ENCODE measurements at places on chromosomes 13 and 19.
A peak's percentile ranks its signal among the peaks of the same experiment; 100 is the strongest.

DNA sequence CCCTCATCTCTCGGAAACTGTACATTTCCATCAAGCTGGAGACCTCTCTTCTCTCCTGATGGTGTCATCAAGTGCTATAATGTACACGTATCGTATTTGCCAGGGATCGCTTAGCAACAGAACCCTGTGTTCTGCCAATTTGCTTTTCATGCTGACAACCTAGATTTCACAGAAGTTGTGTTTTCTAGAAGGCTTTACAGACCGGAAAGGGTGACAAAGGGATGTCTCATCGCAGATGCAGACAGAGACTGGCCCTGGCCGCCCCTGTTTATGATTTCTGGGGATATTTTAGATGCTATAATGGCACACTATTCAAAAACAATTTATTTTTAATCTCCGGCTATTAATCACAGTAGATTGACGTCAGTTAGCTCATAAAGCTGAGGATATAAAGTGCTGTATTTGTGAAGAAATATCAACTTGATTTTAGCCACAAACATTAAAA lies 291.4 kb downstream of the IRS2 start:
- no peak for DNase-seq

DNA sequence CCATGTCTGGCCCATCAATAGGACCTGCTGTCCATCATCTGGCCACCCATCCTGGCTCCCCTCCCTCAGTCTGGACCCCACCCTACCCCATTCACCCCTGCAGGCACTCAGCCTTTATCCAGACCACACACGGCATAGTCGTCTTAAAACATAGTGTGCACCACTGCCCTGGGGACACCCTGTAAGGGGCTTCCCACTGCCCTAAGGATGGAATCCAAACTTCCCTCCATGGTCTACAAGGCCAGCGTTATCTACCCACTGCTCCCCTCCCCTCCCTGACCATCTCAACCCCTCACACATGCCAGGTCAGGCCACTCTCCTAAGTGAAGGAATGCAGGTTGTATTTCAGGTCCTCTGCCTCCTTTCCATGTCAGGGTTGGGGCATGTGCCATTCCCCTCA lies 352.7 kb upstream of the ZNF507 start:
- DNase-seq = no peak

GRCh38 chr19:2819540-2820111 lies at the start of gene ZNF554:
Gene ZNF554 (plus strand): TSS chr19:2819868. CDS start chr19:2820072, 204 bp downstream.
- DNase-seq = peak; percentile 97

GRCh38 chr19:2503521-2504109 lies 27.7 kb downstream of the GADD45B start:
- DNase-seq = peak; percentile 33

DNA sequence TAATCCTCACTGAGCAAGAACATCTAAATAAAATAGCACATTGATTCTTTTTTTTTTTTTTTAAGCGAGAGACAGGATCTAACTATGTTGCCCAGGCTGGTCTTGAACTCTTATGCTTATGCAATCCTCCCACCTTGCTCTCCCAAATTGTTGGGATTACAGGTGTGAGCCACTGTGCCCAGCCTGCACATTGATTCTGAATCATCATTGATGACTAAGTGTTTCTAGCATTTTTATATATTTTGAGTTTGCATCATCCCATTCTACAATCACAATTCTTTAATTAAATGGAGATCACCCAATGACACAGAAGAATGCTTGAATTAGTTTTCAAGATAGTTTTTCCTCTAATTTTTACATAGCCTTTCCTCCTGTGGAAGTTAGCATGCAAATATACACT lies 354.1 kb downstream of the KLF5 start:
- DNase-seq = no peak

DNA sequence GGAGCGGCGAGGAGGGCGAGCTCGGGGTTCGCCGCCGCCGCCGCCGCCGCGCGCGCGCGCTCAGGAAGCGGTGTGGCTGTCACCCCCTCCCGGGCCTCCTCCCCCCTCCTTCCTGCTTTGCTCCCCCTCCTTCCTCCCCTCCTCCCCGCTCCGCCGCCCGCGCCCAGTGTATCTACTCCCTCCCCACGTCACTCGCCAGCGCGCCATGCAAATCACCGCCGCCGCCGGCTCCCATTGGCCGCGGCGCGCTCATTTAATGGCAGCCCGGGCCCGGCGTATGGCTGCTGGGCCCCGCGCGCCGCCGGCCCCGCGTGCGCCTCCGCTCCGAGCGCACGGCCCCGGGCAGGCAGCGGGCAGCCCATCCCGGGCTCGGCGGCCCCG lies 335 bp upstream of the SOX1 start:
- DNase-seq = no peak

DNA sequence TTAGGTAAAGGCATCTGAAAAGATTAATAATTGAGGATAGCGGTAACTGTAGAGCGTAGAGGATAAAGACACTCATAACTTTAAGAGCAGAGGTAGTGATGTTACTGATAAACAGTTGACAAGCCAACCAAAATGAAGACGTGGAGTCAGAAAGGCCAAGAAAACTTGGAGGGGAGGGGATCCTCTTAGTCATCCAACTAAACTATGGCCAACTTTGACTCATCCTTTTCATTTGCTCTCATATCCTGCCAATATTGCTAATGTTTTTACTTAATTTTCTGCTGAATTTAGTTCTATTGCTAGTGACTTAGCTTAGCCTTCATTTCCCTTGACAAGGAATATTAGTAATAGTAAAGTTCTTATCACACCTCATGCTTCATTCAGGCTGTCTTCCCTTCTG lies 13.4 kb downstream of the ITGBL1 start:
- DNase-seq = no peak

- DNase-seq = no peak
These were observed 17.7 kb upstream of the CSNK1G2 start for GRCh38 chr19:1923319-1923718.

- no peak for DNase-seq
These were observed 96.6 kb upstream of the POSTN start for GRCh38 chr13:37695200-37695599.

DNA sequence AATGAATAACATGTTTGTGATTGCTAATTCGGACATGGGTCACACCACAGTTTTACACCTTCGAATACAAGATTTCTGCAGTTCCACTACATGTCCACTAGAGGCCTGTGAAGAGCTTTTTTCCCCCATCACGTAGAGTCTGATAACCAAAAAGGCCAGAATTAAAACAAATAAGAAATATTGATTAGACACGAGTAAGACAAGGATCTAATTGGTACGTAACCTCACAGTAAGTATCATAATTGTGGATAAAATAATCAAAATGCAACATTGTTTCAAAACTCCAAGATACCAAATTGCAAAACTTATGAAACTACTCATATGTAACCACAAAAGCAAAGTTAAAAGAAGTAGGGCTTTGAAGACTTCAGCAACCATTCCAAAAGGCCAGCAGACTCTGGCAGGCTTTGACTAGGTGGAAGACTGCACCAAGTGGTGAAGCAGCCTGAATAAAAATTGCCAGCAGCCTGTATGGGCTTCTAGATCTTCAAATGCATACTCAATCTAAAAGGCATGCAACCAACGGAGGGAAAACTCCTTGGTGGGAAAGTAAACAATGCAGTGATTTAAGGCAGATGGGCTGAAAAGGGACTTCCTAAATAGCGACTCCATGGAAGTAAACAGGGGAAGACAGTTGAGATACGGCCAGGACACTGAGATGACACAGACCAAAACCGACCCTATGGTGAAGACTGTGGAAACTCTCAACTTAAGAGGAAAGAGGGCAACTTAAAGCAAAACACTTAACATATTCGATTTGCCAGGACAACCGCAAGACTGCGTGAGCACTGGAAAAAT lies 56.7 kb downstream of the STARD13 start:
- DNase-seq = no peak

GRCh38 chr19:38149661-38150061 lies 74.4 kb downstream of the DPF1 start:
- no peak for DNase-seq

GRCh38 chr19:48654299-48655059 lies 8.5 kb upstream of the CA11 start:
- DNase-seq = no peak

GRCh38 chr13:59343993-59344822 lies 819.5 kb downstream of the DIAPH3 start:
- DNase-seq = no peak

DNA sequence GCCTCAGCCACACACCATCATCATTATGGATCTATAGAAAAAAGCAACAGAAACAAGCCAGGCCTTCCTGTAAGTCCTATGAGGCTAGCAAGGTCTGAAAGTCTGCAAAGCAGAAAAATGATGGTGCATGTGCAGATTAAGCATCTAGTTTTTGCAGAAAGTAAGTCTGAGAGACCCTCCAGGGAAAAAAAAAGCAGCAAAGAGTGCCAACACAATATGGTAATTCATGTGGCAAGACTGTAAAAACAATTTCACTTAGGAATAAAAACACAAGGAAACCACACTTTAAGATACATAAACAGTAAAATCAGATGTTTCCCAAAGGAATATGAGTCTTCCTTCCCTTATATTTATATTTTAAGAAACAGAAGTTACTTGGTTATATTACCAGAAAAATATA lies 112.3 kb upstream of the FBXL3 start:
- no peak for DNase-seq

- DNase-seq = no peak
These were observed 2.0 kb downstream of the PLAUR start for GRCh38 chr19:43667876-43668405.

DNA sequence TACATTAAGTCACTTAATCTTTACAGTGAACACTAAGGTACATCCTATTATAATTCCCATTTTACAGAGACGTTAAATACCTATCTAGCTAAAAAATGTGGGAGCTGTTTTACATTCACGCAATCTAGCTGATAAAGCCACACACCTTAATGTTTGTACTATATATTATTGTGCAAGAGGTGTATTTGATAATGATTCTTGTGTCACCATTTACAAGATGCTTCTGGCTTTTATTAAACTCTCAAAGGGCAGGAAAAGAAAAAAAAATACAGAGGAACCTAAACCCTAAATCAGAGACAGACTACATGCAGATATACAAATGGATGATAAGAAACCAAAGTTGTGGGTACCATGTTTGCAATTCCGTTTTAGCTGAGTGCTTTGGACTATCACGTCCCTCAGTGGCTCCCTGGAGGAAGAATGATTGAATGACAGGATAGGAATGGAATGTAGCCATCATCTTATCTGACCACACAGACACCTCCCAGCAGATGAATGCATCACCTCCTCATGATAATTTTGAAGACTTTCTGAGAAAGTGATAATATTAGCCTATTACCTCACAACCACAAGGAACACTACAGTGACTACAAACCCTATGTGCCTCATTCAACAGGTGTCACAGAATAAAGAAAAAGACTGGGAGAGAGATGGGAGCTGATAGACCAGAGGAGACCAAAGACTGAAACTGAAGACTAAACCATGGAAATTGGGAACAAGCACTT lies 230.5 kb upstream of the SERP2 start:
- no peak for DNase-seq

GRCh38 chr13:71477735-71478134 lies 389.3 kb downstream of the DACH1 start:
- DNase-seq = no peak

GRCh38 chr13:89393758-89394304 lies 1722.7 kb downstream of the SLITRK5 start:
- DNase-seq = no peak

DNA sequence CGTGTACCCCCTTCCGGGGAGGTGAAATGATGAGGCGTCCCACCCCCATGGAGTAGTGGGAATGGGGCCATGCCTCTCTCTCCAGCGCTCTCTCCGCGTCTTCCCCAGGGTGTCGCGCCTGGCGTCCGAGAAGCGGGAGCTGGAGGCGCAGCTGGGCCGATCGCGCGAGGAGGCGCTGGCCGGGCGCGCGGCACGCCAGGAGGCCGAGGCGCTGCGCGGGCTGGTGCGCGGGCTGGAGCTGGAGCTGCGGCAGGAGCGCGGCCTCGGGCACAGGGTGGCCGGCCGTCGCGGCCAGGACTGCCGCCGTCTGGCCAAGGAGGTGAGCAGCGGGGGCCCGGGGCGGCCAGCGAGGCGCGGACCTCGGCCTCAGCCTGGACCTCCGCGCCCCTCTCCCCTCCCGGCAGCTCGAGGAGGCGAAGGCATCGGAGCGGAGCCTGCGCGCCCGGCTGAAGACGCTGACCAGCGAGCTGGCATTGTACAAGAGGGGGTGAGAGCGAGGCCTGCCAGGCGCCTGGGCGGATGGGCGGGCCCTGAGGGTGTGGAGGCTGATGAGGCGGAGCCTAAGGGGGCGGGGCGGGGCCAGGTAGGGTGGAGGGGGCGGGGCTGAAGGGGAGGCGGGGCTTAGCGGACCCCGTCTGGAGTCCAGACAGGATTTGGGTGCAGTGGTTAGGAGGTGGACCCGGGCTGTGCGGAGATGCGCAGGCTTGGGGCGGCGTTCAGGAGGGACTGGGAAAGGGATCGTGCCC lies 7.7 kb downstream of the PGLYRP1 start:
- no peak for DNase-seq

DNA sequence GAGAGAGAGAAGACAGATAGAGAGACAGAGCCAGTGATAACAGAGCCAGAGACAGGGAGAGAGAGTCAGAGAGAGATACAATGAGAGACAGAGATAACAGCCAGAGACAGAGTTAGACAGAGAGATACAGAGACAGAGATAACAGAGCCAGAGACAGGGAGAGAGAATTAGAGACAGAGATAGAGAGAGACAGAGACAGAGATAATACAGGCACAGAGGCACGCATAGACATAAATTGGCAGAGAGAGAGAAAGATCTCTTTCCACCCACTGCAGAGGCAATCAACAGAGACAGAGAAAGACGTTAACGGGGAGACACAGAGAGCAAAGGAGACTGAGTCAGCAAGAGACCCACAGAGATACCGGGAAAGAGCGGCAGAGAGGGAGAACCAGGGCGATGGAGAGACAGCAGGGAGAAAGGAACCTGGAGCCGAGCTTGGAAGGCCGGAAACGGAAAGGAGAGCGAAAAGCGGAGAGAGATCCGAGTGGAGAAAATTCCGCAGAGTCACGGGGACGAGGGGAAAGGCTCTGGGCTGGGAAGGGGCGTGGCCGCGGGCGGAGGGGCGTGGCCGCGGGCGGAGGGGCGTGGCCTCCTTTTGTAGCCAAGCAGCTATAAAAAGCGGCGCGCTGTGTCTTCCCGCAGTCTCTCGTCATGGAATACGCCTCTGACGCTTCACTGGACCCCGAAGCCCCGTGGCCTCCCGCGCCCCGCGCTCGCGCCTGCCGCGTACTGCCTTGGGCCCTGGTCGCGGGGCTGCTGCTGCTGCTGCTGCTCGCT lies at the start of gene TNFSF9:
Gene TNFSF9, plus strand, starts transcription at position 641 of the 777 bp plus-strand sequence. Its CDS starts 11 bp downstream, at position 652.
- peak; percentile 74 for DNase-seq

GRCh38 chr13:94513026-94513425 lies 33.5 kb upstream of the DCT start:
- no peak for DNase-seq

- no peak for DNase-seq
These were observed 117.9 kb downstream of the STOML3 start for GRCh38 chr13:38872693-38873092.
